ENCODE measurements at places on chromosomes 7 and 10.

DNA sequence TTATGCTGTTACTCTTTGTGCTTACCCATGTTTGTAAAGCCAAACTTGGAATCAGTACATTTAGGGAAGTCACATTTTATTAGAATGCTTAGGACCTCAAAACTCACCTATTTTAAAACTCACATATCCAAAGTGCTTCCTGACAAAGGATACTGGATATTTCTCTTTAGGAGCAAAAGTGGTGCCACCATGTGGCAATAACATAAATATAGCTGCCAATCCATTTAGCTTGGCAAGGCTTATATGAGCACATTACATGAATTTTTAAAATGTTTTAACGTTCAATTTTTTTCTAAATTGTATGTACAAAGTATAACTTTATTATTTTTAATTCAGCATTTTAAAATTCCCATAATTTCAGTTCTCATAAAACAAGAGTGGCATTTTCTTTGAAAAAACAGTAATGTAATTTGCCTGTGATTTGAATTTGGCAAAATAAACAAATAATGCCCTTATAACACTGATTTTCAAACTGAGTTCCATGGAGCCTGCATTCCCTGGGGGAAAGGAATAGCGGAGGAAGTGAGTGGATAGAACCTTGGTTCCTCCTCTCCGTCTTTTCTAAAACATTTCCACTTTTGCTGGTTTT lies 75.4 kb downstream of the HDAC9 start:
- no peak for DNase-seq

GRCh38 chr10:70074971-70075370 lies 22.3 kb downstream of the MACROH2A2 start:
- DNase-seq = no peak

GRCh38 chr10:132543916-132544743 lies 6.5 kb downstream of the INPP5A start:
- no peak for DNase-seq

DNA sequence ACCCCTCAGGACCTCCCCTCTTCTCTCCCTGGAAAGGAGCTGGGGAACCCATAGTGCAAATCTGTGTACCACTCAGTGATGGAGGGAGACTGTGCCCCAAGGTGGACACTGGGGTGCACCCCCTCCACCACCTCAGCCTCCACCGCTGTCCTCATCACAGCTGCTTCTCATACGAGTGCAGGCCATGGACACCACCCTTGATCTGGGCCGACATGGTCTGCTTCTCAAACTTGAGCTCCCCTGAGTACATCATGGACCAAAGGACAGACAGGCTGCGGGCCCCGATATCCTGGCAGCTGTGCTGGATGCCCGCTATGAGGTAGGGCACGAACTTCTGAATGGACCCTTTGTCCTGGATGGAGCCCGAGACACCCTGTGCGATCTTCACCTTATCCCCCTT lies 142.6 kb upstream of the KCNMA1 start:
- DNase-seq = no peak

GRCh38 chr7:132077971-132078685 lies 498.1 kb downstream of the PLXNA4 start:
- no peak for DNase-seq

GRCh38 chr7:29843726-29844125 lies 37.4 kb downstream of the WIPF3 start:
- DNase-seq = no peak

DNA sequence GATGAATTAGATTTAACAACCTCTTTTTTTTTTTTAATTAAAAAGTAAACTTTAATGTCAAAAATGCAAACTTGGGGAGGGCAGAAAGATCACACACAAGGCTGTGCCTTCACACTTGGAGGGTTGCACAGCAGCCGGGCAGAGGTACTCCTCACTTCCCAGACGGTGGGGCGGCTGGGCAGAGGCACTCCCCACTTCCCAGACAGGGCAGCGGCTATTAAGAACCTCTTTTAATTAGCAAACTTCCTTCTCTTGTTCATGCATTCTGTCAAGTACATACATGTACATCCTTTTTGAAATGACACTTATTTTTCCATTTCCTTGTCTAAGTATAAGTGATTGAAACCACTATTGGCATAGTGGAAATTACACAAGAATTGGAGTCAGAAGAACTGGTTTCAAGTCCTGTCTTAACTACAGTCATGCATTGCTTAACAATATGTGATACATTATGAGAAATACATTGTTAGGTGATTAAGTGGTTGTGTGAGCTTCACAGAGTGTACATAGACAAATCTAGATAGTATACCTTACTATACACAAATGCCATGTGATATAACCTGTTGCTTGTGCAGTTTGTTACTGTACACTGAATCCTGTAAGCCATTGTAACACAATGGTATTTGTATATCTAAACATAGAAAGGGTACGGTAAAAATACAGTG lies 26.5 kb downstream of the BTRC start:
- no peak for DNase-seq

DNA sequence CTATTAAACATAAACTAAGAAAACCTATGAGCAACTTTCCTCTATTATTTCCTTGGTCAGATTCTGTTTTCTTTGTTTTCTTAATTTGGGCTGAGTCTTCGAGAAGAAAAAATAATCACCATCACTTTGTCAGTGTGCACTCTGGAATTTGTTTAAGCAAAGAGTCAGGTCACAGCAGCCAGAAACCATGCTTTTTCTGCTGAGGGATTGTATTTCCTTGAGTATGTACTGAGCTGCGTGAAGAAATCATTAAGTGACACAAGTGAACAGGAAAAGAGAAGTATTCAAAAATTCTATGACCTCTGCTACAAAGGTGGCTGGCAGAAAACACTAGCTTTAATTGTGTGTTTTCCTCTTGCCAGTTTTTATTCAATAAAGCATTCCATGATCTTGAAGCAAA lies 249.6 kb downstream of the VTI1A start:
- no peak for DNase-seq

DNA sequence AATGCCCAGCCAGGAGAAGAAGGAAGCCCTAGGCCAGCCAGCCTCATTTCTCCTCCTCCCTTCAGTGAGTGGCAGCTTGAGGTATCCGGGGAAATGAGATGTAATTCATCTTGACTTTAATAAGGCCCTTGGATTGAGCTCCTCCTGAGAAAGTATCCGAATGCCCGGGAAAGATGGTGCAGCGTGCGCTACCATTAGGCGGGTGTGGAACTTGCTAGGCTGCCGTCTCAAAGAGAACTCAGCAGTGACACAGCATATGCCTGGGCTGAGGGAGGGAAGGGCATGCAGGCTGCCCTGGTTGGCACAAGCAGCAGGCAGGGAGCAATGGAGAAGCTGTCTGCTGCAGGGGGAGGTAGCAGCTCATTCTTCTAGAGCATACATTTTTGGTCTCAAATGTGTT lies 659.8 kb upstream of the FOXK1 start:
- no peak for DNase-seq

All from anterior cingulate cortex (tissue), 58 donors.